ENCODE measurements at places on chromosomes 3 and 15.

DNA sequence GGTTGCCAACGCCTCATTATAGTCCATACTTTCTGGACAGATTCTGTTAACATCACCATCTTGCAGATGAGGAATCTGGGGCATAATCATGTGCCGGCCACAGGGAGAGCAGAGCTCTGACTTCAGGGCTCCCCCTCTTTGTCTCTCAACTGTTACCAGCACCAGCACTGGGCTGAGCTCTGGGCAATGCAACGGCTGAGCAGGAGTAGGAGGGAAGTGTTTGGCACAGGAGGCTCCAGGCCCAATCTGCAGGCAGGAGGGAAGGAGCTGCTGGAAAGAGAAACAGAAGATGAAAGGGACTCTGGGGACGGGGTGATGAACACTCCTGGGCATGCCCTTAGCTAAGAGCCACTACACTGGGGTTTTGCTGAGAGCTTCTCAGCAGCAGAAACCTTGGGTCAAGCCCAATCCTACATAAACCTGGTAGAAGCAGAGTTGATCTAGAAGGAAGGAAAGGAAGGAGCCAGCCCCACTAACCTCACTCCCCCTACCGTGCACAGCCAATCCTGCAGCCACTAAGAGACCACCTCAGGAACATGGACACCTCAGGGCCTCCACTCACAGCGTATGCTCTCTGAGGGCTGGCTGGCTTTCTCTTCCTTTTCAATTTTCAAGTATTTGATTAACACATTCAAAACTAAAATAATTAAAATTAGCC is 73.1 kb upstream of the SPATA12 start:
- DNase-seq = peak; percentile 23

DNA sequence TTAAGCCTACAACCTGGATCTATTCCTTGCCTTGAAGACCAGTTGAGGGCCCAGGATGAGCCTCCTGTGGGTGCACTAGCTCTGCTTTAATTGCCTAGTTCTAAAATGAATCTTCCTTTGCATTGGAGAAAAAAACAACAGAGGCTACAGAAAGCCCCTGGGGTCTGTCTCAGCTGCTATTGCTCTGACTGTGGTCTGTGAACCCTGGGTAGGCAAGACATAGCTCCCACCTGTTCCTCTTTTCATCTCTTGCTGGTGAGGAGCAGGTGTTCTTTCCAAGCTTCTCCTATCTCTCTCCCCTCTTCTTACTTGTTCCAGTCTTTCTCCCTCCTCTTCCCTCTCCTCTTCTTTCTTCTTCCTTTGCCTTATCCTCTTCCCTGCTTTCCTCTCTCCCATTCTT is 28.8 kb downstream of the RBP2 start:
- DNase-seq = no peak

DNA sequence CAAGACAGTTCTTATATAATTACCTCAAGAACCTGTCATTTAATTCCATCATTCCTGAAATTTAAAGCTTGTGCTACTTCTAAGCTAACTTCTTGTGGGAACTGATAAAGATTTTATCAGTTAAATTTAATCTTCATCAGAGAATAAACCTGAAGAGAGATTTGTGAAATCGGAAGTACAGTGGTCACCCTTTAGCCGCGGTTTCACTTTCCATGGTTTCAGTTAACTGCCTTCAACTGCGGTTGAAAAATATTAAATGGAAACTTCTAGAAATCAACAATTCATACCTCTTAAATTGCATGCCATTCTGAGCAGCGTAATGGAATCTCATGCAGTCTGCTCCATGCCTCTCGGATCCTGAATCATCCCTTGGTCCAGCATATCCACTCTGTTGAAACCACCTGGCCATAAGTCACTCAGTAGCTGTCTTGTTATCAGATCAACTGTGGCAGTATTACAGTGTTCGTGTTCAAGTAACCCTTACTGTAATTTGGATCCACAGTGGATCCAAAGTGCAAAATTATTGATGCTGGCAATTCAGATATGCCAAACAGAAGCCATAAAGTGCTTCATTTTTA is 626.1 kb downstream of the CADM2 start:
- DNase-seq = no peak

DNA sequence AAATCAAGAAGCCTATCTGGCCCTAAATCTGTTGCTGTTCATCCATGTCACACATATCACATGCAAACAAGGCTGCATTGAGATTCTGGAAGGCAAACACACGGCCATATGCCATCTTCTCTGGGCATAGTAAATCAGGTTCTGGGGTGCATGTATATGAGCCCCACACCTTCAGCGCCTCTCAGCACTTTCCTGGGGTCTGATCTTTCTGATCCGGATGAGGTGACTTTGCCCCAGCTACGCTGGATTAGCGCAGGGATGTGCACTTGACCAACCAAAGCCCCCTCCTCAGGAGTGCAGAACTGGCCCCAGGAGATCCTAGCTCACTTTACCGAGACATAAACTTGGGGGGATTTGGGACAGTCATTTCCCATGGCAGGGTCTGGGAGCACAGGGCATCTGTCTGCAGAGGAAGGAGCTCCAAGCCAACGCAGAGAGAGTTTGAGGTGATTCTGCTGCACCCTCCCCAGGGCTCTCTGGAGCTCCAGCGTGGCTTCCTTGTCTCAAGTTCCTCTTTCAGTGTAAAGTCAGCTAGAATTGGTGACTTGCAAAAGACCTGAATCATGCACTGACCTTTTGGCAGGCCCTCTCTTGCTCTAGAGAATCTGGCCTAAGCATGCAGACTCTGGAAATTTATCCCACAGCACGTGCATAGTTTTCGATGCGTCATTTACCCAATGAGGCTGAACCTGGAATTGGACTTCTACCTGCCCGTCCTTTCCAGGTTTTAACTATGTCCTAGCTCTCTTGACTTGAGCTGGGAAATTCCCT is 63.5 kb upstream of the KLF13 start:
- DNase-seq = peak; percentile 20

DNA sequence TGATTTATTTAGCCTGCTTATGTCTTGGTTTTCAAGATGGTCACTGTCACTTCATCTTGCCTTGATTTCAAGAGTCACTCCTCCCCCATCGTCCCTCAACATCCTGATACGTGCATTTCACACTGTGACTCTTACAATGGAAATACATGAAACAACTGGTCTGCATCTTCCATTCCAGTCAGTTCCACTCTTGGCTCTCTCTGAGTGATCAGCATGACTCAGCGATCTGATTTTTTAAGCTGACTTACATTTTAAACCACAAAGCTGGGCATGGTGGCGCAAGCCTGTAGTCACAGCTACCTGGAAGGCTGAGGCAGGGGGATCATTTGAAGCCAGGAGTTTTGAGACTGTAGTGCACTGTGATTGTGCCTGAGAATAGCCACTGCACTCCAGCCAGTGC is 271.2 kb upstream of the ROPN1 start:
- DNase-seq = no peak

- no peak for DNase-seq
Measured at GRCh38 chr3:188943591-188943990, 228.2 kb upstream of the TPRG1 start.

DNA sequence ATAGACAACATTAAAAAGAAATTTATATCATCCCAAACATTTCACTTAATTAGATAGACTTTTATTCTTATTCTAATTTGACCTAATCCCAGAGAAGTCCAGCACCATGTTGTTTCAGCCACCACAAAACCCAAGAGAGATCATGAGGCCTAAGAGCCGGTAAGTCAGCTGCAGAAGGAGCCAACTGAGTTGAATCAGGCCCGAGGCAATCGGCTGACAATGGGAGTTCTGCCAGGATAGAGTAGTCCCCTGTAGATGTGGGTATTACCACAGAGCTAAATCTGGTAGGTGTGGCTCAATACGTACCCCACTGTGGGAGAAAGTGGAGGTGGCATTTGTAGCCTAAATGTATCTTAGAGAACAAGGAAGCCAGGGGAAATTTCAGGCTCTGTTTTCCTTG is 49.7 kb upstream of the UMPS start:
- DNase-seq = no peak

DNA sequence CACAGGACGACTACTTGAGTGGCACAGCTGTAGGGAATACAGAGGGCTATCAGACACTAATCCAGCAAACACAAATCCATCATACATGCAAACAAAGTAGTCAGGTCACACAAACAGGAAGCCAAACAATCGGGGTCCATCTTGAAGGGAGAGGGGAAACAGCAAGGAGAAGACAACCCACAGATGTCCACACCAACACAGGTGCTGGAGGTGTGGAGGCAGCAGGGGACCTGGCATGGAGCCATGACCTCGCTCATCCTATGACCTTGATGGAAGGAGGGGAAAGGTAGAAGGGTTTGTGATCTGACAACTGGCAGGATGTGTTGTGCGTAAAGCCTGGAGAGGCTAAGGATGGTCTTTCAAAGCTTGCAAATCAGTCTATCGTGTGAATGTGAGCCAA is 39.9 kb upstream of the SKOR1 start:
- no peak for DNase-seq

GRCh38 chr3:160773722-160774121 is 17.7 kb downstream of the PPM1L start:
- no peak for DNase-seq

- no peak for DNase-seq
Measured at GRCh38 chr3:196620161-196620604, 19.3 kb upstream of the NRROS start.

- DNase-seq = no peak
Measured at GRCh38 chr15:40040293-40040635, 1.3 kb upstream of the SRP14 start.

- DNase-seq = no peak
Measured at GRCh38 chr3:119085070-119085439, 50.4 kb upstream of the IGSF11 start.

Measured in activated T-cell treated with anti-CD3 and anti-CD28 coated beads, Interleukin-2, amount 50 U/mL, for 1 hour (primary cell).